H7 (cell line): ENCODE measurements at places on chromosomes 1 and 21. TPM values are rescaled to one million over a fixed set of nuclear protein-coding genes. Genes with fewer than 3 reads are reported as not detected.

- DNase-seq, result peak; percentile 33
Measured at GRCh38 chr1:183996396-183996795, 41.1 kb downstream of the COLGALT2 start.

- no peak for DNase-seq
Measured at GRCh38 chr1:42936309-42937078, 22.2 kb downstream of the SLC2A1 start.

GRCh38 chr1:239744851-239745250 lies 346.8 kb upstream of the FMN2 start:
- DNase-seq, result no peak

DNA sequence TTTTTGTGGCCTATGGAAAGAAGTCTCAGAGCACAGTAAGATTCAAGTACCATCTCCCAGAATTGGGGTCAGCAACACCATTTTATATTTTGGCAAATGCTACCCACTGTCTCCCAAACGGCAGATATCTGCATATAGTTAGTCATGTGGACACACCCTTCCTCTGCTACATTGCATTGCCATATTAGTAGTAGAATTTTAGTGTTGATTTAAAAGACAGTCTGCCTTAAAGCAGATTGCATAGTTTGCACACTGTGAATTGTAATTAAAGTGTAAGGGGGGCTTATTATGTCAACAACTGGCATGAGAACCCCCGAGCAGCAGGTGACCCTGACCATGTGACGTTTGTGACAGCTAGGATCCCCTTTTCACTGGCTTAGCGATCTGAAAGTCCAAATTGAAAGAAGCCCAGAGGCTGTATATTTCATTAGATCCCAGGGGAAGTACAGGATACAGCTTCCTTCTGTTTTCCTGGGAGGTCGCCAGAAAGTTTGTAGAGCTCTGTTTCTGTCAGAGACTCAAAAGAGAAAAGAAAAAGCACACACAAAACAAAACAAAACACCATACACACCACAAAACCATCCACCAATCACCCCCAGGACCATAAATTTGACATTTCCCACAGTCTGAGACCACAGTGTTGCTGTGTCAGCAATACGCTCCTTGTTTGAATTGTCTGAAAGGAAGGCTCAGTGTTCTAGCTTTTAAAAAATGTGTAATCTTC lies 172.4 kb downstream of the NFIA start:
- DNase-seq, result no peak

- DNase-seq, result peak; percentile 90
Measured at GRCh38 chr1:5831600-5832335, 160.5 kb downstream of the NPHP4 start.

OR2L8 gene
- not detected in 2 replicates for total RNA-seq

NBPF11 gene
- 4.2 and 7.6 TPM in 2 replicates for total RNA-seq

CRYBG2 gene
- total RNA-seq, result 7.9 and 8.7 TPM in 2 replicates
